ENCODE measurements at places on chromosomes 3 and 15.

- peak; percentile 28 for DNase-seq
These were observed 349.7 kb downstream of the TUSC7 start for GRCh38 chr3:117059067-117059955.

DNA sequence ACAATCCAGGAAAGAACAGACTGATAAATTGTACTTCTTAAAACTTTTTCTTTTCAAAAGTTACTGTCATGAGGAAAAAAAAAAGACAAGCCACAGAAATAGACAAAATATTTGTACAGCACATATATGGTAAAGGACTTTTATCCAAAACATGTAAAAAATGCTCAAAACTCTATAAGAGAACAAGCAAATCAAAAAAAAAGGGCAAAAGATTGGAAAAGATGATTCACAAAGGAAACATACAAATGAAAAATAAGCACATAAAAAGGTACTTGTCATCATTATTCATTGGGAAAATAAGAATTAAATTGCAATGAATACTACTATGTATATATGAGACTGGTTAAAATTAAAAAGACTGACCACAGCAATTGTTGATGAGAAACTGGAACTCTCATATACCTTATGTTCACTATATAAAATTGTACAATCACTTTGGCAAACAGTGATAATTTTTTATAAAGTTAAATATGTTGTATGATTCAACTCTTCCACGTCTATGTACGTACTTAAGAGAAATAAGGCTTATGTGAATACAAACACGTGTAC lies 39.7 kb downstream of the DIPK2A start:
- no peak for DNase-seq

DNA sequence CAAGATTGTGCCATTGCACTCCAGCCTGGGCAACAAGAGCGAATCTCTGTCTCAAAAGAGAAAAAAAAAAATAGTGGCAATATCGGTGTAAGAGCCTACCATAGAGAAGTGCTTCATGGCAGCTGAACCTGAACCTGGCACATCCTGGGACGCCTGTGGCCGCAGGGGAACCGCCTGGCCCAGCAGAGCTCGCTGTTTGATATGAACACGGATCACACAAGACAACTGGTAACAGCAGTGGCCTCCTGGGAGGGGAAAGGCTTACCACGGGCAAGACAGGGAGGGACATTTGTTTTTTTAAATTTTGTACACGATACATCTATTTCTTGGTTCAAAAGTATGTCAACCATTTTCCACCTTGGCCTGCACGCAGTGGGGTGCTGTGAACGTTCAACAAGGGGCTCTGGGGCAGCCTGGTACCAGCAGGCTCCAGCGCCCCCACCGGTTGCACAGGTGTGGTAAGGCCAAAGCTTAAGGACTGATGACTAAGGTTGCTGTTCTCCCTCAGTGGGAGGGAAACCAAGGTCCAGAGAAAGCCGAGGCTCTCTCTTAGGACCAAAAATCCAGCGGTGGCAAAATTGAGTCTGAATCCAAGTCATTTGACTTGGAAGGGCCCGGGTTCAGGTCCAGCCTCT lies 21.7 kb upstream of the EPHB3 start:
- DNase-seq, result no peak

- DNase-seq, result no peak
These were observed 14.0 kb downstream of the TTC14 start for GRCh38 chr3:180615954-180616353.

DNA sequence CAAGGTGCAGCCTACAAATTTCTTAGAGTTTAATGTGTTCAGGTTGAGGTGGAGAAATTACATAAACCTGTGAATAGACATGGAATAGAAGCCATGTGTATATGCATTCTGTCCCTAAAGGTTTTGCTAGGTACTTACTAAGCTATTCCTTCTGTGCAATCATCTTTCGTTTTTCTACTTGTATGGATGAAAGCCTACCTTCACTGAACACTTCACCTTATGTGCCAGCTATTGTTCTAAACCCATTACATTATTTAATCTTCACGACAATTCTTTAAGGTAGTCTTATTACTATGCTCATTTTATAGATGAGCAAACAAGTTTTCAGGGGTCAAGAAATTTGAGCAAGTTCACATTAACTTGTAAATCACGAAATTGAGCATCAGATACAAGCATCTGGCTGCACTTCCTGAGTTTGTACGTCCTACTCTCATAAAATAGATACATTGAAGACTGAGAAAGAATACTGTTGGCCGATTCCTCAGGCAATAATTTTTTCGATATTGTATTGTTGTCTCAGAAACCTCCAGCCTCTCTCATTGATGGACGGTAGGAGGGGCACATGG lies 635 bp upstream of the RCN2 start:
- peak; percentile 52 for DNase-seq

GRCh38 chr3:17915341-17915740 lies 172.9 kb upstream of the TBC1D5 start:
- no peak for DNase-seq

DNA sequence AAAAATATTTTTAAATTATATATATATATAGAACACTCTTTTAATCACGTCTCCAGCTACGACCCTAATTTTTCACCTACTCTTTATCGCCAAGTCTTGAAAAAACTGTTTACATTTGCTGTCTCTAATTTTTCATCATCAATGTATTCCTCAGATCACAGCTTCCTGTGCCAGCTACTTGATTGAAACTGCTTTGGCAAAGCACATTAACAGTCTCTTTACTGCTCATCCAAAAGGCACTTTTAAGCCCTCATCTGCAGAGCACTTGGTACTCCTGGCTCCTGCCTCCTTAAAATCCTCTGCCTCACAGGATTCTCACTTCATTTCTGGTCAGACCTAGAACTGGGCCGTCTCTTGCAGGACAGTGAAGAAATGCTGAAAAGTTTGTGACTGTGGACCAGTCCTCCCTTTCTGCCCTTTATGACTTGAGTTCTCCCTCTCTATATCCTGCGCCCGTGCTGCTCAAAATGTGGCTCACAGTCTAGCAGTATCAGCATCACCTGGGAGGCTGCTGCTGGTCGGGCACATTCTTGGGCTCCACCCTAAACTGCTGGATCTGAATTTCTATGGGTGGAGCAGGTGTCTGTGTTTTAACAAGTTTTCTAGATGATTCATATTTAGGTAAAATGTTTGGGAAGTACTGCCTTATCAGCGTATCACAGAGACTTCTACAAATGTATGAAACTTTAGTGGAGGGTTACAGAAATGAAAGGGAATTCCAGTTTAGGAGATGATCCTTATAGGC lies 196.8 kb downstream of the ADAMTSL3 start:
- no peak for DNase-seq

DNA sequence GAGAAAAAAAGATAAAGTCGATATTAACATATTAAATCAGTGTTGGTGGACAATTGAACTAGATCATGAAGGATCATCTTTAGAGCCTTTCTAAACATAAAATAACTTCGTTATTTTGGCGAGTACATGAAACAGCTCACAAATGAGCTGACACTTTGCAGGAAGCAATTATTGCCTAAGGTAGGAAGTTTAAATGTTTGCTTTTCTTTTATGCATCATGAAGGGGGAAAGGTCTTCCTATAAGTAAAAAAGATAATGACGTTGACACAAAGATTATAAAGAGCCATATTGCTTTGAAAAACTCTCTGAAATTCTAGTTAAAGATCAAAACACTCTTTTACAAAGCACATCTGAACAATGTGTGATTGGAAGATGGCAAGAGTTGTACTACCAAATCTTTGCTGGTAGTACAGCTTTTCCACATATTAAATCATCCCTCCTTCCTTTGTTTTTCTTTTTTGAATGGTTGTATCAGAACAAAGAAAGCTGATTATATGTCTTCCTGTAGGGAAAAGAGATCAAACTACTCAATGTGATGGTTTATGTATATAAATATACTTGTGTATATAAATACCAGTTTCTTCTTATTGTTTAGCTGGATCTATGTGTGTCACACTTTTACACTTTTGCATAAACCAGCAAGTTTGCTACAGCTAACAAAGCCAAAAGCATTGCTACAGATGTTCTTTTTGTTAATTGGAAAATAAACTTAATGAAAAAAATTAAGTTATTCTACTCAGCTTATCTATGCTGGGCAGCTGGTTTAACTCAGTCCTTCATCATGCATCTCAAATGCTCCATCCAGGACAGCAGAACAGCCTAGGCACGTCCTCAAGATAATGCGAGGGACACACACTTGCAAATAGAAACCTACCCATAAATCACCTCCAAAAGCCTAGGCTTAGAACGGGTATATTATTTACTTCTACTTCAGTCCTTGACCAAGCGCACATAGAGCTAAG lies 850.8 kb upstream of the ROBO1 start:
- DNase-seq, result no peak

DNA sequence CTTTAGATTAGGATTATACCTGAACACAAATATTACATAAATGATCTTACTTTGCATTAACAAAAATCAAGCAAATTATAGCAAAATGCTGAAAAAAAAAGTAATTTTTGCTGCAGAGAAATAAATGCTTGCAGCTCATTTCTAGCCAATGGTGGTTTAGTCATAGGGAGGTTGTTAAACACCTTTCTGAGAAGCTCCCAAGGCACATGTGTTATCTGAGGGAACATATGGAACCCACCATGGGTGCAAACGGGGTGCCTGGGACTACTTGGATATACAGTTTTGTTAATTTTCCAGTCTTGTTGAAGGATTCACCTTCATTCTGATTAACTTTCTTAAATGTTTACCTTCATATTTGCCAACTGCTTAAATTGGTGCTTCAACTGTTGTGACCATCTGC lies 8.9 kb upstream of the RAMAC start:
- DNase-seq, result no peak

DNA sequence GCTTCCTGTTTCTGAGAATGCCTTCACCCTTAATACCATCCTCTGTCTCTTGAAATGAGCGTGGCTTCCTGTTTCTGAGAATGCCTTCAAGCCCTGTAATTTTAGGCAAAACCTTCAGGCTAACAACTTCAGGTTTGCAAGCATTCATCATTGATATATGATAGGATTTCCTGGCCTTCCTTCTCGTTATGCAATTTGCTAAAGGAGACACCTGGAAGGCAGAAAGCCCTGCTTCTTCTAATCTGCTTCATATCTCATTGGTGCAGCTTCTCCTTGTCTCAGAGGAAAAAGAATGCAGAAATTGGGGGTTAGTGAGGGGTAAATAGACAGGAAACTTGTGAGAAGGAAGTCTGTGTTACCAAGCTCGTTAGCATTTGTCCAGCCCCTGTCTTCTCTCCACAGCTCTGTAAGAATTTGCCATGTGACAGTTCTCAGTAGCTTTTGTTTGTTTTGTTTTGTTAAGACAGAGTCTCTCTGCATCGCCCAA lies 7.3 kb downstream of the ARL6IP5 start:
- no peak for DNase-seq

DNA sequence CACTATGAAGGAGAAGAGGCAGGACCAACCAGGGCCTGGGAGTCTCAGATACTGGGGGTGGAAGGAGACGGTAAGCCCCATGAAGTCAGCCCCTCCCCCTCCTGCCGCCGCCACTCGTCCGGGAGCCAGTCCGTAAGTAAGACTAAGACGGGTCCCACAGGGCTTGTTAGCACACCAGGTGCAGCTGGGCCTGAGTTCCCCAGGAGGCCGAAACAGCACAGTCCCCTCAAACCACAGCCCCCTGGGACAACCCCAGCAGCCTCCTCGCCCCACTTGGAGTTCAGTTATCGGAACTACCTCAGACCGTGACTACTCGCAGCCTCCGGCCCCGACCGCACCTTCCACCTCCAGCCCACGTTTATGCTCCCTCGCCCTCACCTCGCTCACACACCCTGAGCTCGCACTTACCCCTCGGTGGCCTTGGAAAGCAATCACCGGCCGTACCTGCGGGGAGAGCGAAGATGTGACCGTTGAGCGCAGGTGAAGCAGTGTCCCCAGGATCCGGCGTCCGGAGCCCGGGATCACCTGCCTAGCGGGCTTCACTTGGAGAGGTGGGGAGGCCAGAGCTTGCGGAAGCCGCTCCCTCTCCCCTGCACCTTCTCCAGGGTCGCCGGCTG lies 557 bp downstream of the ELL3 start:
- peak; percentile 41 for DNase-seq

DNA sequence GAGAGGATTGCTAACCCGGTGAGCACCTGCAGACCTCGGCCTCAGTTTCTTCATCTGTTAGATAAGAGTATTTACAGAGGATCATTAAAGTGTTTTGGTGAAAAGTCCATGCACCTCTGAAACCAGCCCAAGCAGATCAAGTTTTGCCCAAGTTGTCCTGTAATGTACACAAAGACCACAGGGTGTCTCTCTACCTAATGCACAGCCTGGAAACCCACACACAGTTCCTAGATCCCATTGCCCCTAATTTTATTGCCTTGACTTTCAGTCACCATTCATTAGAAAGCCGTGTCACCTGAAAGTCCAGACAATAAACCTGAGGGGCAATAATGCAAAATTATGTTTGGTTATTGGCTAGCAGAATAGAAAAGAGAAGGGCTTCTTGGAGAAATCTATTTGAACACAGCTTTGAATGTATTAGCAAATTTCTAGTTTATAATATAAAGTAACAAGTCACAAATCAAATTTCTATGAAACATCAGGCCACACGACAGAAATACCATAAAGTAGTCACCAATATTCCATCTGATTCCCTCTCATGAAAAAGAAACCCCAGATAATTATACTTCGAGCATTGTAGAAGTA lies 161.3 kb upstream of the SLC2A2 start:
- peak; percentile 47 for DNase-seq

DNA sequence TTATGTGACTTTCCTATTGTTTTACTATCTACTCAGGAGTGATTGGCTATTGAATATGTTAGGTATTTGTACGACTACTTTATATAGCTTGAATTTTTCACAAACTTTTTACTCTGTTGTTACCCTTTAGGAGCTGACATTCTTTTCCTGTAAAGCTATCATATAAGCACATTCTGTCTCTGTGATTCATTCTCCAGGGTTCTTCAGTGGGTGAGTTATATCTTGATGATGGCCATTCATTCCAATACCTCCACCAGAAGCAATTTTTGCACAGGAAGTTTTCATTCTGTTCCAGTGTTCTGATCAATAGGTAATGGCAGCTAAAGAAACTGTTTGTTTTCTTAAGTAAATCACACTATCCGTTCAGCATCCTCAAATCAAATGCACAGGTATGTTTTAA lies 10.1 kb upstream of the CAPN3 start:
- DNase-seq, result no peak

DNA sequence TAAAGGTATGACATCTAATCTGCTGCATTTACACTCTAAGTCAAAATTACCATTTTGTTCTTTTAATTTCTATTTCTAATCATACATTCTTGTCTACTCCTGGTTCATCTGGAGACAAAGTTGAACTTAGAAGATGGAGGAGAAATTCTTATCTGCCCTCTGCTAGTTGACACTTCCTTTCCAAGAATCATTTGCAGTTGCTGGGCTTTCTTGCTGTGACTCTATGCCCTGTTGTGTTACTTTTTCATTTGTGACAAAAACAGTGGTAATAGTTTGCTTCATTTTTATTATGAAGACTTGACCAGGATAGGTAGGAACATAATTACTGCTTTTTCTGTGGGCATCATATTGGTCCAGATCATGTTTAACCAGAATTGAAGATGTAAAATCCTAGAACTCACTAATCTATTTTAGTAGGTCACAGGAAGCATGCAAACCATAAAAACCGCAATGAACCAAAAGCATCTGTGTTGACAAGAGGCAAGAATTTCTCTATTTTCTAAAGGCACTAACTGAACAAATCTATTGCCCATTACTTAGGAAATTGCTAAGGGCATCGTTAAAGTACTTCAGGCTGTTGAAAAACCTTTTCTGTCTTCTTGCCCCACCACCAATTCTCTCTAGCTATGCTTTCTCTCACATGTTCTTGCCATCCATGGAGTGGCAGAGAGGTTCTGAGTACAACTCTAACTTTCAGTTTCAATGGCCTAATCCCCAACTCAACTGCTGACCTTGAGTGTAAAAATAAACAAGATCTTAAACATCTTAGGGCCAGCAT lies 4.2 kb upstream of the CCR2 start:
- DNase-seq, result no peak

- no peak for DNase-seq
These were observed 50.3 kb upstream of the SPRED1 start for GRCh38 chr15:38202361-38202760.

GRCh38 chr3:59286791-59287531 lies 237.1 kb upstream of the CFAP20DC start:
- DNase-seq, result no peak
